Cortex of kidney (tissue), 1 donor: ENCODE measurements at places on chromosomes 5 and 9.

DNA sequence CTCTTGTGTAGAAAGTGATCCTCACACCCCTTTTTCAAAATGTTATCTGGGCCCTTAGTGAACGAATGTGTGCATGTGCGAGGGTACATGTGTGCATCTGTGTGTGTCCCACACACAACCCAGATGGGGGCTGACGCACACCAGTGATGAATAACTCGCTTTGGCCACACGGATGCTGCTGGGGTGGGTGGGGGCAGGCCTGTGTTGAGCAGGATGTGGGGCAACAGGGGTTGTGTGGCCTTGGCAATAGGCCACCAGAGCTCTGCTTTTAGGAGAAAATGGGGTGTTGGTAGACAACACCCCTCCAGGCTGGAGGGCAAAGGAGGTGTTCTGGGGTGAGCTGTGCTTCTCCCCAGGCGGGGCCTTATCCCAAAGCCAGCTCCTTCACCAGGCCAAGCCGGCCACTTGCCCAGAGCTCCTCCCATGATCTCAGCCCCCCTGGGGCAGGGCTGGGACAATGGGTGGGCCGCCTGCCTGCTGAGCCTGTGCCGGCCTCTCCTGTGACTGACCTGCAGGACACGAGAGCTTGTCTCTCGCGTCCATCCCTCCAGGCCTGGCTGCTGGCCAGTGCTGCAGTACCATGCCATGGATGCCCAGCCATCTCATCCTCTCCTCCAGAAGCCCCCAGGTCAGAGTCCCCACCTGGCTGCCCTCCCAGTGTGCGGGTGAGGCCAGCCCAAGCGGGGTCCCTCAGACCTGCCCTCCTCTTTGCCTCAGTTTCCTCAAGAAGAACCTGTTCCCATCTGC, 1.7 kb downstream of the DBN1 start:
- no peak for DNase-seq

DNA sequence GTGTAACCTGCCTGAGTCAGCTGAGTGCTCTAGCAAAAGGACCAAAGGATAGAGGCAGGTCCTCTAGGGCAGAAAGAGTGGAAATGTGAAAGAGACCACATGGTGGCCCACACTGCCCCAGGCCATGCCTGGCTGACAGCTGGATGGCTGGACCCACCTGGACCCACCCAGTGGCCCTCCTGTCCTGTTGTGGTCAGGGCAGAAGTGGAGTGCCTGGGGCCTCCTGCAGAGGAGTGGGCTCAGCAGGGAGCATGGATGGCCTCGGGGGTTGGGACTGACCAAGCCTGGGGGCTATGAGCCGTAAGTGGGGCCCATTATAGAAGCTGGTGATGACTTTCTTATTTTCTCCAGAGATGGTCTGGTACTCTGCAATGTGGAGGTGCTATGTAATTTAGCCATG, 55.7 kb upstream of the FAM120AOS start:
- no peak for DNase-seq

DNA sequence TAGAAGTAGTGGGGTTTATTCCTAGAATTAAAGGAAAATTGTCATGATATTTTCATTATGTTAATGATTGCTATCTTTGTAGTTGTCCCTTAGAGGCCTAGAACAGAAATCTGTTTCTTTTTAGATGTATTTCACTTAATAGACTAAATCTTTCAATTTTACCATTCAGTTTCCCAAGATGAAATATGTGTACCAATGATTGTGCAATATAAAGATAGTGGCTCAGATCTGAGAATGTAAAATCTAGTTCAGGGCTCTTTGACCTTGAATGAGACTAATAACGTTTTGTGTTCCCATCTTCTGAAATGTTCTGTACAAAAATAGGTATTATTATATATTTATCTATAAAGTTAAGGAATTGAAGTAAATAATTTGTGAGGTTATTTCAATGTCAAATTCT, 947.9 kb downstream of the DTWD2 start:
- no peak for DNase-seq

DNA sequence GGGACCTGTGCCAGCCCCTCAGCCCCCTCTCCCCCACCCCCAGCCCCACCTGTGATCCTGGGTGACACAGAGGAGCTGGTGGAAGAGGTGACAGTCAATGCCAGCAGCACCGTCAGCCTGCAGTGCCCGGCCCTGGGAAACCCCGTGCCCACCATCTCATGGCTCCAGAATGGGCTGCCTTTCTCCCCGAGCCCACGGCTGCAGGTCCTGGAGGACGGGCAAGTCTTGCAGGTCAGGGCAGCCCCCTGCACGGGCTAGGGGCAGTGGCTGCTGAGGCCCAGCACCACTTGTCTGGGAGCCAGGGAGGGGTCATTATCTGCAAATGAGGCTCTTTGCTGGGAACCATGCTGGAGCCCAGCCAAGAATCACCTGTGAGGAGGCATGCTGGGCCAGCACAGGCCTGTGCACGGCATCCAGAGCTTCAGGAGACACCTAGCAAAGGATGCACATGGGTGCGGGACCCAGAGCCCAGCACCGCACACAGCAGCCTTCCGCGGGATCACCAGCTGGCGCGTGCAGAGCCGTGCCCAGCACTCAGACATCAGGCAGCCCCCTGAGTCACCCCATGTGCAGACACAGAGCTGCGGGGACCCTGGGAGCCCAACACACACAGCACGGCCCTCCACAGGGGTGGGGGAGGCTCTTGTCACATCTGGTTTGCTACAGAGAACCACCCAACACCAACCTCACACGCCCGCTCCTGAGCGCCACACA, 62.0 kb upstream of the ASS1 start:
- DNase-seq: no peak
